ENCODE measurements at places on chromosomes 5 and 9. TPM values are rescaled to one million over a fixed set of nuclear protein-coding genes. Genes with fewer than 3 reads are reported as not detected.

DNA sequence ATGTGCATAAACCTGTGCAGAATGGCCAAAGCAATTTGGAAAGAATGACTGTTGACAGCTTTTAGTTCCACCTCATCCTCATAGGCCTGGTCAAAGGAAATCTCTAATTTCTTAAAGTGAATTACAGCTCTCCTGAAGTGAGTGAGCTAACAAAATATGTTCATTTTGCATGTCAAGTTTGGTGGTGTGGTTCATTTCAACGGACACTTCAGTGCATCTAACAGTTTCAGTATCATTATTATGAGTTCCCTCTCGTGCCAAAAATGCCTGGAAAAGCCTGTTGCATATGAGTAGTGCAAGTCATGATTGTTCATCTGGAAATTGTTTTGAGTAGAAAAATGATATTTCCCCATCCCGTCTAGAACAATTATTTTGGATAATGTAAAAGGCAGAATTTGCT lies 53.2 kb upstream of the HMHB1 start:
- peak; percentile 76 for DNase-seq

DNA sequence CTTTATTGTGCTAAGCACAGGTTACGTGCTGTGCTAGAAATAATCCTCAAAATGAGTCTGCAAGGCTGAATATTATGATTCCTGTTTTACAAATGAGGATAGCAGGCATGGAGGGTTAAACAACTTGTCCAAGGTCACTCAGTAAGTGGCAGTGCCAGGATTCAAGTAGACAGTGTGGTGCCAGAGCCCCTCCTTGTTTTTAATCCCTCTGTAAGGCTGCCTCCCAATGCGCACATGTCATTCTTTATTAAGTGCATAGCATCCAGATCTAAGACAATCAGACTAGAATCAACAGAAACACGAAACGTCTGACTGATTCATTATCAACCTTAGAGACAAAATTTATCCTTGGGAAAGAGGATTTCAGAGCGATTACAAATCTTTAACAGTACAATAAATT lies 199.6 kb downstream of the SMARCA2 start:
- no peak for DNase-seq

- DNase-seq, result peak; percentile 6
These were observed 40.5 kb downstream of the ANKDD1B start for GRCh38 chr5:75651575-75652238.

- DNase-seq, result no peak
These were observed 101.4 kb upstream of the POC5 start for GRCh38 chr5:75818661-75819060.

GRCh38 chr5:89069591-89069990 lies 186.6 kb upstream of the MEF2C start:
- no peak for DNase-seq

GRCh38 chr5:64513492-64513891 lies 7.7 kb downstream of the RGS7BP start:
- DNase-seq, result no peak

DNA sequence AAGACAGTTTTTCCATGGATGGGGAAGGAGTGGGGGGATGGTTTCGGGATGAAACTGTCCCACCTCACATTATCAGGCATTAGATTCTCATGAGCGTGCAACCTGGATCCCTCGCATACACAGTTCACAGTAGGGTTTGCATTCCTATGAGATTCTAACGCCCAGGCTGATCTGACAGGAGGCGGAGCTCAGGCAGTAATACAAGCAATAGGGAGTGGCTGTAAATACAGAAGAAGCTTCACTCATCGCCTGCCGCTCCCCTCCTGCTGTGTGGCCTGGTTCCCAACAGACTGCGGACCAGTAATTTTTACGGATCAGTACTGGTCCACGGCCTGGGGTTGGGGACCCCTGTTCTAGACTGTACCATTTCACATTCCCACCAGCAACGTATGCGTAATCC lies 68.3 kb upstream of the OTULINL start:
- peak; percentile 37 for DNase-seq

DNA sequence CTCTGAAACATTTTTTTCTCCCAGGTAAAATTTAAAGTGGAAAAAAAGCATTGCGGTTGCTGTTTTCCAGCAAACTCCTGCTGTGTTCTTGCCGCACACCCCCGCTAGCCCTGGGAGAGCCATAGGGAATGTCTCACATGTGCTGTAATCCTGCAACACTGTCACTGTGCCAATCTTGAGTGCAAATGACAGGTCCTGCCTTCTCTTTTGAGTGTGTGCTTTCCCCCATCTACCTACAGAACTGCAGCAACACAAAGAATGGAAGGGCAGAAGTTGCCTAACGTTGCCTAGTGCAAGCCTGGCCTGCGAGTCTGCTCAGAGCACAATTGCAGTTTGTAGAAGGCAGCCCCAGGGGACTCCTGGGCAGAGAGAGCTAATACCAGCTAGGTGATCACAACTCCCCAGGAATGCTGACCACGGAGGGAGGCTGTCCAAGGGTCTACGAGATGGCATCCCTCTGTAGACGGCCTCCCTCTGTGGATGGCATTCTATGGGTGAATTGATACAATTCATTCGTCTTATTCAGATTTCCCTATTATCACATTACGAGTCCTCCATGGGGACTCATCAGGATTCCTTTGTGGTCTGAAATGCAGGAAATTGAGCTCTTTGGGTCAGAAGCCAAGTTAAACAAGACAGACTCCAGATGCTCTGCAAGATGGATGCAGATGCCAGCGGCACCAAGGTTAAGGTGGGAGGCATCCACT lies 172.6 kb upstream of the S1PR3 start:
- peak; percentile 79 for DNase-seq

DNA sequence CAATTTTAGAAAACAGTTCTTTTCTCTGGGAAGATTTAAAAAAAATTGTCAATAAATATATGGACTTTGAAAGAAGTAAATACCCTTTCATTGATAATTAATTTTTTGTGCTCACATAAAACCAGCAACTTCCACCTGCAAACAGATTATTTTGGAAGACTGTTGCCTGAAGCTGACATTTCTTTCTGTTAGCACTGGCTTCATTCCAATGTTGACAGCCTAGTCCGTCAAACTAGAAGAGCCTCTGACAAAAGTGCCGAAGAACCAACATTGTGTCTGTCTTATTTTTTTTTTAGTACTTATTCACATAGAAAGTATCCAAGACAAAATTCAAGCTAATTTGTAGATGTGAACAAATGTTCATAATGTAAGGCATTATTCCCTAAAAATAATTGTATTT lies 108.6 kb upstream of the TMEM161B start:
- DNase-seq, result no peak

DNA sequence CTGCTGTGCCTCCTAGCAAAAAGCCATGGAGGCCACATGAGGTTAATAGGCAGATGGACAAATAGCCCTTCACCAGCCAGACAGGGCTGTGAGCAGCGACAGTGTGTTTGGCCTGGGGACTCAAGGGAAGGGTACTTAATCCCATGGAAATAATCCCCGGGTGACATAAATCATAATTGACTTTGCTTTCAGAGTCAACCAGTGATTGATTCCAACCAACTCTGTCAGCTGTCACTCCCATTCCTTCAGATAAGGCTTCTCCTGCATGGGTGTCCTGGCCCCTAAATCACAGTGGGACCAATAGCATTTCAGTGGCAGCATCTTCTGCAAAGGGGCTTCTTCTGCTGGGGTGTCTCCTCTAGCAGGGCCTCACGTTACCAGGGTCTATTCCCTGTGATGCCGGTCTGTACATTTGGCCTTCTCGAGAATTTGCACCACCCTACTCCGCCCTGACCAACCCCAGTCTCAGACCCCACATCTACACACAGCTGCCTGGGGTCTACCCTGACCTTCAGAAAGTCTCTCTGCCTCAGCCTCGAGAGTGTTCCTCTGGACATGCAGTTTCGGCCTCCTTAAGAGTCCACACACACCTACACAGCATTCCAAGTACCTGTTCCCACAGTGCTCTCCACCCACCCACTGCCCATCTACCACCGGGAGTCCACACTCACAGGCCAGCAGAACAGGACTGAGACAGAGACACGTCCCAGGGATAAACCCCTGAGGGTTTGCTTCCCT lies 3.7 kb downstream of the CLTB start:
- DNase-seq, result no peak

DNA sequence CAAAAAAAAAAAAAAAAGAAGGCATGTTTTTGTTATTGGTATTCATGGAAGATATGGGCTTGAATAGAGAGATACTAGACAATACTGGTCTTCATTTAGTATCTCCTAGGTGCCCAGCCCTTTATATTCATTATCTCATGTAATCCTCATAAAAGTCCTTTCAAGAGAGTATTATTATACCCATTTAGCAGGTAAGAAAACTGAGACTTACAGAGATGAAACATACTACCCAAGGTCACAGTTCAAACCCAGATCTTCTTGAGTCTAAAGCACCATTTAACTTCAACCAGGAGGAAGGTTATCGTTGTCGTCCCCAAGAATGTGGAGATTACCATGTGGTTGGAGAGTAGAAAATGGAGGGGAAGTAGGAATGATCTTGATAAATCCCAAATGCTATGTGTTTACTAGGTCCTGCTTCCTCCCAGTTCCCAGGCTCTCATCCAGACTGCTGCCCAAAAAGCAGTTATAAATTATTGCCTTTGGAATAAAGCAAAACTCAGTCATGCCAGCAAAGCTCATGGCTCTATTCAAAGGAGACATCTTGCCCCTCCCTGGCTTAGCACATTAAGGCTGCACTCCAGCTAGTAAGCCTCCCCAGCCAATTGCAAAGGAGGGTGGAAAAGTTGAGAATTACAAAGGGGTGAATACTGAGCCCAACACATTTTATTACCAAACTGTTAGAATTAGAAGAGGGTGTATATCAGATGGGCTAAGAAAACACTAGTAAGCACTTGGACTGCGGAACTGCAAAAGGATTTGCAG lies 163.9 kb downstream of the PIK3R1 start:
- DNase-seq, result no peak

- peak; percentile 45 for DNase-seq
These were observed 807.7 kb downstream of the MTRR start for GRCh38 chr5:8676695-8677094.

DNA sequence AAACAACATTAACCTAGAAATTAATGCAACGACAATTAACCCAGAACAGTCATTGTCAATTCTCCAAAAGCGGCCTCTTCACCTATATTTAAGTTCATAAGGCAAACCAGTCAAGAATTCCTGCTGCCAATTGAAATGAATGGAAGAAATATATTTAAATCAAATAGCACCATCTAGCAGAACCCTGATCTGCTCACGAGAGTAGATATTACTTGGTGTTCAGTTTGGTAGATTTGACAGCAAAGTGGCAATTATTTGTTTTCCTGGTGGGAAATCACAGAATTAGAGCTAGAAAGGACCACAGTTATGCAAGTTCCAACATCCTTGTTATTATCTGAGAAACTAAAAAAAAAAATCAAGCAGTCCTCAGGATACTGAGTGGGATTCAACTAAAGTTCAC lies 2.3 kb downstream of the SSBP2 start:
- no peak for DNase-seq

DNA sequence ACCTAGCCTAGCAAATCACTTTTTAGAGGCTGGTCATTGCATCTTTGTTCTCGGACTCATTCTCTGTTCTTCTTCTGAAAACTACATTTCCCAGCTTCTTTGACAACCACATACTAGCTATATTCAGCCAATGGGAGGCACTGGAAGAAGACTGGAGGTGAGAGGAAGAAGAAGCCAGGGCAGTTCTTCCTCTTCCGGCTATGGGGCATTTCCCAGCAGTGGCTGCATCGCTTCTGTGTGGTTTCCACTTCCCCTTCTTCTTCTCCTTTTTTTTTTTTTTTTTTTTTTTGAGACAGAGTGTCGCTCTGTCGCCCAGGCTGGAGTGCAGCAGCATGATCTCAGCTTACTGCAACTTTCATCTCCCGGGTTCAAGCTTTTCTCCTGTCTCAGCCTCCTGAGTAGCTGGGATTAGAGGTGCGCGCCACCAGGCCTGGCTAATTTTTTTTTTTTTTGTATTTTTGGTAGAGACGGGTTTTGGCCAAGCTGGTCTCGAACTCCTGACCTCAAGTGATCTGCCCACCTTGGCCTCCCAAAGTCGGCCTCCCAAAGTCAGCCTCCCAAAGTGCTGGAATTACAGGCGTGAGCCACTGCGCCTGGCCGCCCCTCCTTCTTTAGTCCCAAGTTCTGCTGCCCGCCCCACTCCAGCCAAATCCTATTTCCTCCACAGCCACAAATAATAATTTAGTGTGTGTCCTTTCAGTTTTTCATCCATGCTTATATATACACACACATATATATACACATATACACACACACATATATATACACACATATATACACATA lies 6.9 kb upstream of the UBAP1 start:
- DNase-seq, result no peak

DNA sequence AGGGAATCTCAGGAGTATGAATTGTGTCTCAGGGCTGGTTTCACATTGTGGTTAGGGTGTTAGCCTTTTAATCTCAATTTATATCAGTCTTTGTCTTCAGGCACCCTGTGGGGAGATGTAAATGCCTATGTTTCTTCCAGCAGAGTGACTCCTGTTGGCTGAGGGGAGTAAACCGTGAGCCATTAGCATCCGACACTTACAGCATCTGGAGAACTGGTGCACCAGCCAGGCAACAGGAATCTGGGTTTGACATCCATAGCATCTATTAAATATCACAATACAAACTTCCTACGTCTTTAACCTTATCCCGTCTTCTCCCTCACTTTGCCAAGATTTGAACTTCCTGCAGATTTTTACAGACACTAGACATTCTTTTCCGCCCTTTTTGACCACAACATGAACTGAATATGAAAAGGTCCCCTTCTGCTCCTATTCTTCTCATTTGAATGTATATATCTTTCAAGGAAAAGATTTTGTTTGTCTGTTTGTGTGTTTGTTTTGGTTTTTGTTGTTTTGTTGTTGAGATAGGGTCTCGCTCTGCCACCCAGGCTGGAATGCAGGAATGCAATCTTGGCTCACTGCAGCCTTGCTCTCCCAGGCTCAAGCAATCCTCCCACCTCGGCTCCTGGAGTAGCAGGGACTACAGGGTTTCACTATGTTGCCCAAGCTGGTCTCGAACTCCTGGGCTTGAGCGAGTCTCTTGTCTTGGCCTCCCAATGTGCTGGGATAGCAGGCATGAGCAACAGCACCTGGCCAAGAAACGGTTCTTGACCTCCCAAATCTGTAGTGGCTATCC lies 626.2 kb downstream of the TLR4 start:
- DNase-seq, result no peak

- DNase-seq, result peak; percentile 55
These were observed 188.3 kb downstream of the GABBR2 start for GRCh38 chr9:98520221-98520960.

GRCh38 chr9:85289142-85289541 lies 452.6 kb downstream of the AGTPBP1 start:
- no peak for DNase-seq

GRCh38 chr5:68734781-68735180 lies 359.0 kb upstream of the SLC30A5 start:
- no peak for DNase-seq

GRCh38 chr5:140674629-140675028 lies 1.3 kb upstream of the DND1 start:
- DNase-seq, result no peak

- DNase-seq, result peak; percentile 69
These were observed 421.6 kb upstream of the SGCD start for GRCh38 chr5:155905364-155905763.

The PTGER4 gene
- polyA plus RNA-seq, result 0.41 TPM

The TRIM36 gene
- polyA plus RNA-seq, result not detected

The NME5 gene
- not detected for polyA plus RNA-seq

The KCNV2 gene
- polyA plus RNA-seq, result not detected

The NUDT2 gene
- 17.6 TPM for polyA plus RNA-seq

The FAM151B gene
- 2.6 TPM for polyA plus RNA-seq

The TMC1 gene
- 0.32 TPM for polyA plus RNA-seq

The FUBP3 gene
- 55.8 TPM for polyA plus RNA-seq

The TMEM174 gene
- polyA plus RNA-seq, result not detected

The LAMC3 gene
- polyA plus RNA-seq, result not detected
